ENCODE measurements at places on chromosomes 5 and 9.

DNA sequence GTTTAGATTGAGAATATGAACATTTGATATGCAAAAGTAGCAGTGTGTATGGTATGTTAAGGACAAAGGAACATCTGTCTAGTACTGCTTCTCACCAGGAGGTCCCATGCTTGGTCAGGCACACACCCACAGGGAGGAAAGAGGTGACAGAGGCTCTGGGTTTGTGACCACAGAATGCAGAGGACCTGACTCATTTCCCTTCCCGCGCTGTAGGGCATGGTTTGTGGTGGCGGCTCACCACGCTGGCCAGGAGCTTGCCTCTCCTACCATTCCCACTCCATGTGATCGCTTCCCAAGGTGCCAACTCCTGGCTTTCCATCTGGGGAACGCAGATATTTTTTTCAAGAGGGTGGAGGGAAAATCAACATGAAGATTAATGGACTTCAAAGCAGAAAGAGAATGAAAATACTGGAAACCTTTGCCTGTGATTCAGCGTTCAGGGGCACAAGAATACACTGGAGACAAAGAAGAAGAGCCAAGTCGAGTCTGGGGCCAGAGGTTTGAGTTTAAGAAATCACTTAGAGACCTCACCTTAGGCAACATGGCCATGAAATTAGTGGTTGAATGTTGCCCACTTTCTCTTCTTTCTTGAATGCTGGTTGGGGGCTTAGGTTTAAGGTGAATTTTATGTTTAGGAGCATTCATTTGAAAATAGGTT, 477.8 kb downstream of the CCDC171 start:
- no peak for DNase-seq

DNA sequence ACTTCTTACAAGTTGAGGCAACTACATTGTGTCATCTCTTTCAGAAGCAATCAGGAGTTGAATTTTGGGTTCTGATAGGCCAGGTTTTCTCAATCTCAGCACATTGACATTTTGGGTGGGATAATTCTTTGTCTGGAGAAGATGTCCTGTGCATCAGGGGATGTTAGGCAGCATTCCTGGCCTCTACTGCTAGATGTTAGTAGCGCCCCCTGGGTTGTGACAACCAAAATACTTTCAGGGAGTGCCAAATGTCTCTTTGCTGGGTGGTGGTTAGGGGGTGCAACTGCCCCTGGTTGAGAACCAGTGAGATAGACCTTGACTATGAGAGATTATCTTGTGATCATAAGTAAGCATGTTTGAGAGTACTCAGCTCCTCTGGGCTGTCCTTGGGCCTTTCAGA, 164.3 kb upstream of the KLF9 start:
- no peak for DNase-seq

GRCh38 chr5:138819081-138819480, 56.1 kb downstream of the LRRTM2 start:
- no peak for DNase-seq

- DNase-seq: no peak
These were observed 61.4 kb downstream of the ARHGEF28 start for GRCh38 chr5:73687357-73687756.

- DNase-seq: no peak
These were observed 78.0 kb upstream of the FCN1 start for GRCh38 chr9:134995792-134996120.

DNA sequence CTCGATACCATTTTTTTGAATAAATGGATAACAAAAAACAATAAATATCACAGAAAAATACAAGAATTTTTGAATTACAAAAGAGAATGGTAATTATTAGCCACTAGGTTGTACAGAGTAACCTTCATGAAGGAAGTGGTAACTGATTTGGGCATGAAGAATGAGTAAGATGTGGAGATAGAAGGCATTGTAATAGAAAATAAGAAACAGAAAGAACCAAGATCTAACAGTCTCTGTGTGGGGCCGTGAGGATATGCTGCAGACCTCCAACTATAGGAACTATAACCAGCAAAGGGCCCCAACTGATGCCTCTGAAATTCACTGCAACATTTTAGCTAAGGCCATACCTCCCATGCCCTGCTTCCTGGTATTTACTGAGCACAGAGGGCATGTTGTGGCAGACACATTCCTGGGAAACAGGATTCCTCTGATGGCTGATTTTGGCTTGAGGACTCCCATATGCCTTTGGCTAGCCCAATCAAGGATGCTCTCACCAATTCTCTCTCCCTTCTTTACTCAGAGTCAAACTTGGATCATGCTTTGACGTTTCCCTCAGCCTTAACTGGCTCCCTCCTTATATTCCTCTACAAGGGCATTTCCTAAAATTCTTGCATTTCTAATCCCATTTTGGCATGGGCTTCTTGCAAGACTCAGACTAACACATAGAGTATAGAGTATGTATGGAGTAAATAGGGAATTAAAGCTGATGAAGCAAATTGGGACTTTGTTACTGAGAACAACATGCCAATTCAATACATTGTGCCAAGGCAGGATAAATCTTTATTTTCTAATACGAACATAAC, 208.9 kb downstream of the PDE4D start:
- DNase-seq: no peak

DNA sequence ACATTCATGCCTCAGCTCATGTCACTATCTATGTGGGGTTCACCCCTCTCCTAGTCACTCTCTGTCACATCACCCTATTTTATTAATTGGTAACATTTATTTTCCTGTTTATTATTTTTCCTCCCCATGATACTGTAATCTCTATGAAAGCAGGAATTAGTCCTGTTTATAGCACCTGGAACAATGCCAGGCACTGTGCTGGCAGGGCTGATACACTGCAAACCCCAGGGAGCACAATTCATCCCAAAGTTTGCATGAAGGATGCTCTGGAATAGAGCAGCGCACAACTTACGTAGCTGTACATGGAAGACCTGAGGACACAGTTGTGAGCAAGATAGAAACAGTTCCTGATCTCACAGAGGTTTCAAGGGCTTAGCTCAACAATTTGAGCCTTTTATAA, 103.2 kb downstream of the NSG2 start:
- no peak for DNase-seq

DNA sequence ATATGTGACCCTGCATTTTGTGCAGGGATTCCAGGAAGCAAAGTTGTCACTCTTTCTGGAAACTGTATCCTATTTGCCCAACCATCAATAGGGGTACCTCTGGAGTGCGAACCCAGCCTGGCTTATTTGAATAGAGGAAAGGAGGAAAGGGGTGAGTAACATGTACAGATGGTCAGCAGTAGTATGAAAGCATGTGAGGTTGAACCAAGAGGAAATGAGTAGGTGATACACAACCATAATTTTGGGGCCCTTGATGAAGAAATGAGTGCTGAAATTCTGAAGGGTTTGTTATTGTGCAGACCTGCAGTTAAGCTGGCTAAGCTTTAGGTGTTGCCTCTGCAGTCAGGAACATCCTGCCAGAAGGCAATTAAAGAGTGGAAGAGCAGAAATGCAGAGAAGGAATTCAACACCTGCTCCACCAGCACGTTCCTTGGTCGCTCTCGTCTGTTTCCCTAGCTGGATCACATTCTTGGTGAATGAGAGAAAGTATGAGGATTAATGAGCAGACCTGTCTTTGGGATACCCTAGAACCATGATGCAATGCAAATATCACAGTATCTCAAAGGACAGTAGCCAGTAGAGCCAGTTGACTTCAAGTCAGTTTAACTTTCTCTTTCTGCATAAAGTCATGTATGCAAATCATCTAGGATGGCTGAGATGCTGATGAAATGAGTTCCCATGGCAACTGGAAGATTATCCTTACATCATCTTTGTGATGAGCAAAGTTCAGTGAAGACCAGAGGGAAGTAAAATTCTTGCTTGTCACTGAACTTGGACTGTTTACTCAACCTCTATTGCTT, 13.2 kb upstream of the IL12B start:
- no peak for DNase-seq

GRCh38 chr5:170860818-170861666, 776 bp upstream of the RANBP17 start:
- no peak for DNase-seq

DNA sequence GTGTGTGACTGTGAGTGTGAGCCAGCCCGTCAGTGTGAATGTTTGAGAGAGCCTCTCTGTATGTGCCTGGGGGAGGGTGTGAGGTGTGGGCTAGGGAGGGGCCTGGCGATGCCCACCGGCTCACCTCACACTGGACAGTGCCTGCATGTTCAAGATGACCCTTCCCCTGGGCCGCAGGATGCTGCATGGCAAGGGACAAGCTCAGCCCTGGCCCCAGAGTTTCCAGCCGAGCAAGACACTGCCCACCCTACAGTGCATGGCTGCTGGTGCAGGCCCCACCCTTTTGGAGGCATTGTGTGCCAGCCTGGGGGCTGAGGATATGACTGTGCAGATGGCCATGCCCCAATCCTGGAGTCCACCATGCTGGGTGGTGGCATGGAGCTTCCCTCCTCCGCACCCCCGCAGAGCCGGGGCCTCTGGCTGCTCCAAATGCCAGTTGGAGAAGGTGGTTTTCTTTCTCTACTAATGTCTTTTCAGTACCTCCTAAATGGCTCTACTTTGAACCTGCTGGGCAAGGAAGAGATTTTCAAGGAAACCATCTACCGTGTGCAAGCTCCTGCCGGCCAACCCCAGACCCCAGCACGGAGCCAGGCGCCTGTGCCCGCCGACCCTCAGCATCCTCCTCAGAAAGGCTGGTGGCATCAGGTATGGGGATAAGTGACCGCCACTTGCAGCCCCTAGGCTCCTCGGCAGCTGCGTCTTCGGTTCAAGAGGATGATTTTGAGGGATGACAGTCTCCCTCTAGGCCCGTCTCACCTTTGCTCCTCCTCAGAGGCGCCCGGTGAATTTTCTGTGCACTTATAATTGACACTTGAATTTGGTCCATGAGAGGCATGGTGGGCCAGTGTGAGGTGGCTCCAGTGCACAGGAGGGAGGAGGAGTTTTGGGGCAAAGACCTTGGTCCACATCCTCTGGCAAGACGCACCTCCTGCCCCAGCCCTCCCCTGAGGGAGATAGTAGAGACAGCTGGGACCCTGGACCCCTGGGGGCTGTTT, 27.7 kb downstream of the FGD3 start:
- DNase-seq: no peak

DNA sequence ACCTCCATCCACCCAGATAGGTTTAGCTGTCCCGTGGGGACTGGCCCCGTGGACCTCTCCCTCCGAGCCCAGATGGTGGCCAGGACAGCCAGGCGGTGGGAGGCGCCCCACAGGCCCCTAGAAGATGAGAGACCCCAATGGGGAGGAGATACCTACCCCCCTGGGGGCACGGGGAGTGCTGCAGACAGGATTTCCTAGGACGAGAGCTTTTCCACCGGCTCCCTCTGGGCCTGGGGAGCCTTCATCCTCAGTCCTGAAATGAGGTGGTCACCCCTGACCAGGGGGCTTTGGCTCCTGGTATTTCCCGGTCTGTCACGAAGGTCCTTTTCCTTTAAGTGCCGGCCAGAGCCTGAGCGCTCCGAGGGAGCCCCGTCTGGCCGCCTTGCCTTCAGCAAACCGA, 46.8 kb downstream of the MRPL36 start:
- no peak for DNase-seq

GRCh38 chr5:102290004-102290403, 6.1 kb downstream of the SLCO4C1 start:
- DNase-seq: no peak

DNA sequence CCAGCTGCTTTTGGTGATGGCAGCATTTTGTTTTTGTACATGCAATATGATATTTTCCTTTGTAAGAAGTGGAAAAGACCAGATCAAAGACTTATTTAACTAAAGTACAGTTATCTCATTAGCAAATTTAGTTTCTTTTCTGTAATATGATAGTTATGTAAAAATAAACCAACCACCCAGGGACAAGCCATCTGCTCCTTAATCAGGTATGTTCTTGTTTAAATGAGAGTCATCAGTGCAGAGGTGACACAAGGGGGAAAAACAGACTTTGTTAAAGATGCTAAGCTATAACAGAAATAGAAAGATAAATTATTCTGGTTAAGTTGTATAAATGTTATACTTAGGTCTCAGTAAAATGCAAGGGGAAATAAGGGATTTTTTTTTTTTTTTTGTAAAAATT, 805.7 kb upstream of the SEMA6A start:
- DNase-seq: no peak

GRCh38 chr9:100070104-100071041, 28.4 kb downstream of the ERP44 start:
- DNase-seq: no peak

All from GM12891 (cell line).